ENCODE measurements at places on chromosomes 6 and 20. TPM values are rescaled to one million over a fixed set of nuclear protein-coding genes. Genes with fewer than 3 reads are reported as not detected.
A peak's percentile ranks its signal among the peaks of the same experiment; 100 is the strongest.

GRCh38 chr6:53961679-53962370 is 149.4 kb upstream of the MLIP start:
- DNase-seq, result no peak

- no peak for DNase-seq
Observed at GRCh38 chr6:358847-359246, 32.7 kb upstream of the IRF4 start.

DNA sequence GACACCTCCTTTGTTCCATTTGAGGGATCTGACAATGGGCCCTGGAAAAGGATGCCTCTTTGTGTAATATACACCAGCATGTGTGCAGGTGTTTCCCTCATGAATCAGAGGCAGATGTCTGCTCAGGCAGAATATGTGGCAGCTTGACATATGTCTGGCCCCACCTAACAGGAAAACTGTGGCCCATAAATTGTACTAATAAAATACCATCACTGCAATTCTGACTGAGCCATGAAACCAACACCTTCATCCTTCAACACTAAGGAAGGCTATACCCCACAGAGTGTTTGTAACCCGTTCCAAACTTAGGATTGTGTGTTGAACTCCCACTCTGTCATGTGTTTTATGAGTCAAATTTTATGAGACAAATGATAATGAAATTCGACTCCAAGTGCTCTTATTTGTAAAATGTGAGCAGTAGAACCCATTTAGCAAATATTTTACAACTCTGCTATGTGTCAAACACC is 22.7 kb downstream of the LAMA4 start:
- DNase-seq, result no peak

DNA sequence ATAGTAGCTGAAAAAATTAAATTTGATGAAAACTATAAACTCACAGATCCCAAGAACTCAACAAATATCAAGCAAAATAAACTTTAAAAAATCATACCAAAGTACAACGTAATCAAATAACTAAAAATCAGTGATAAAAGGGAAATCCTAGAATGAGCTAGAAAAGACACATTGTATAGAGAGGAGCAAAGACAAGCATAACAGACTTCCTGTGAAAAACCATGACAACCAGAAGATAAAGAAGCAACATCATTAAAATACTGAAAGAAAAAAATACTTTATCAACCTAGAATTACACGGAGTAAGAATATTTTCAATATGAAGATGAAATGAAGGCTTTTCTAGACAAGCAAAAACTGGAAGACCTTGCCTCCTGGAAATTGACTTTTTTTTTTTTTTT is 9.8 kb downstream of the MUC22 start:
- no peak for DNase-seq

DNA sequence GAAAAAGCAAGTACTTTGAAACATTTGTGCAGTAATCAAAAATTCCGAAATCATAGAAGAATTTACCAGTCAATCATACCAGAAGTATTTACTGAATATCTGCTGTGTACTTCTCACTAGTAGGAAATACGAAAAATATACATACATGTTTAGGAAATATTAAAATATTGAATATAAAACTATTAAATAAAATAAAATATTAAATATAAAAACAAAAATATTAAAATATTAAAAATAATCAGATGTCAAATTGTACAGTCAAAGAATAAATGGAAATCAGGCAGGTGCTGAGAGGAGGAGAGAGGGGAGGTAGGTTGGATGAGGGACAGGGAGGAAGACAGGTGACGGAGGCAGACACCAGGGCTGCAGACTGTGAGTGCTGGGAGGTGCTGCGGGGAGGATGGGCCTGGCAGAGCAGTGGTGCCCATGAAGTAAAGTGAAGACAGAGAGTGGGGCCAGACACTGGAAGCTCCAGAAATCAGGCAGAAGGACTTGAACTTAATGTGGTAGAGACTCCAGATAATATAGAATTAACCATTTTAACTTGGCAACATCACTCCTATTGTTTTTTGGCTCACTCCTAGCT is 55.9 kb downstream of the PRKN start:
- no peak for DNase-seq

- no peak for DNase-seq
Observed at GRCh38 chr20:56285496-56285895, 37.0 kb downstream of the MC3R start.

- no peak for DNase-seq
Observed at GRCh38 chr6:121858310-121858709, 422.9 kb downstream of the GJA1 start.

Gene SIRPB1
- total RNA-seq, result 0.73 TPM

GRCh38 chr6:164534070-164534766 is 775.2 kb downstream of the C6orf118 start:
- DNase-seq, result no peak

- DNase-seq, result peak; percentile 77
Observed at GRCh38 chr6:42254505-42254904, 36.8 kb upstream of the MRPS10 start.

DNA sequence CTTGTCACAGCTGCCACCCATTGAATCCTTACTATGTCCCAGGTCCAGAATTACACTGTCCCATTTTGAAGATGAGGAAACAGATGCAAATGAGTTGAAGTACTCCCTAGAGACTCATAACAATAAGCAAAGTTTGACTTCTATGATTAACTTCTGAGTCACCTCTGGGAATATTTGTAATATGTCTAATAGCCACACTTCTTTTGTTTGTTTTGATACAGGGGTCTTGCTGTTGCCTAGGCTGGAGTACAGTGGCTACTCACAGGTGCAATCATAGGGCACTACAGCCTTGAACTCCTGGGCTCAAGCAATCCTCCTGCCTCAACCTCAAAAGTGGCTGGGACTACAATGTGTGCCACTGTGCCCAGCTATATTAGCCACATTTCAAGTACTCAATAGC is 11.4 kb upstream of the SOX12 start:
- DNase-seq, result no peak

Gene STK38
- total RNA-seq, result 15.0 TPM

Data from right lobe of liver (tissue), 6 donors.